ENCODE measurements at places on chromosomes 7 and 10. TPM values are rescaled to one million over a fixed set of nuclear protein-coding genes. Genes with fewer than 3 reads are reported as not detected.

The WDR91 gene
- 6.7 TPM for total RNA-seq

The PKD2L1 gene
- not detected for total RNA-seq

The NRBF2 gene
- 18.4 TPM for total RNA-seq

The LRRC17 gene
- 5.8 TPM for total RNA-seq

The STEAP1B gene
- total RNA-seq, result not detected

The EPO gene
- total RNA-seq, result not detected

The PKD1L1 gene
- total RNA-seq, result 1.3 TPM

The CHAT gene
- not detected for total RNA-seq

DNA sequence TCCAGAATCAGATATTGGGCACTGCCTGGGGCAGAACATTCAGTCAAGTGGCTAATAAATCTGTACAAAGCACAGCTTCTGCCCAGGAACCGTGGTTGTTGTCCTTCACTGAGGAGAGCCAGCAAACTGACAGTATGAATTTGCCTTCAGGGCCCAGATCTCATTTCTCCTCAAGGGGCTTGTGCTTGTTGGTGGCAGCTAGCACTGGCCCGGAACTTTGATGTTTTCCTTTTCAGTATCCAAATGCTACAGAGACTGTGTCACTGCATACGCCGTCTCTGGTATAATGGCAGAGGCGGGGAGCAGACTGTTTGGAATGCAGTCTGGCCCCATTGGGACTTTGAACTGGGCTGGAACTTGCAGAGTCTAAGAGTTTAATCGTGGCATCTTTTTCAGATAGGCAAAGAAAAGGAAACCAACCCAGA is 30.4 kb upstream of the ADD3 start:
- no peak overlapping the region for H3K4me3 ChIP-seq
- no peaks in the 10 kb centered on the region for H3K27me3 ChIP-seq
- no peaks in the 10 kb centered on the region for H3K36me3 ChIP-seq
- H3K27ac ChIP-seq, result peak overlapping the region; percentile 76
- H3K4me1 ChIP-seq, result peaks cover 35% of the 10 kb centered on the region

GRCh38 chr10:86653379-86653778 is 968 bp upstream of the OPN4 start:
- no peak overlapping the region for H3K4me3 ChIP-seq
- peak; percentile 1 for DNase-seq
- H3K27ac ChIP-seq, result no peak overlapping the region
- peaks cover 13% of the 10 kb centered on the region for H3K4me1 ChIP-seq

GRCh38 chr7:6385110-6385781 is 62.5 kb downstream of the DAGLB start:
- H3K36me3 ChIP-seq, result peaks cover 14% of the 10 kb centered on the region
- H3K4me3 ChIP-seq, result no peak overlapping the region
- H3K4me1 ChIP-seq, result peaks cover 80% of the 10 kb centered on the region
- DNase-seq, result no peak

GRCh38 chr7:148914208-148914777 is 30.2 kb upstream of the EZH2 start:
- DNase-seq, result no peak
- no peaks in the 10 kb centered on the region for H3K27me3 ChIP-seq
- no peak overlapping the region for H3K4me3 ChIP-seq
- no peaks in the 10 kb centered on the region for H3K4me1 ChIP-seq
- H3K27ac ChIP-seq, result no peak overlapping the region

DNA sequence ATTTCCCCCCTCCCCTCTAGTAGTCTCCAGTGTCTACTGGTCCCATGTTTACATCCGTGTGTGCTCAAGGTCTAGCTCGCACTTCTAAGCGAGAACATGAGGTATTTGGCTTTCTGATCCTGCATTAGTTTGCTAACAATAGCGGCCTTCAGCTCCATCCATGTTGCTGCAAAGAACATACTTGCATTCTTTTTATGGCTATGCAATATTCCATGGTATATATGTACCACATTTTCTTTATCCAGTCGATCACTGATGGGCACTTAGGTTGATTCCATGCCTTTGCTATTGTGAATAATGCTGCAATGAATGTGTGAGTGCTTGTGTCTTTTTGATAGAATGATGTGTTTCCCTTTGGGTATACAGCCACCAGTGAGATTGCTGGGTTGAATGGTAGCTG is 160.6 kb downstream of the SFMBT2 start:
- no peaks in the 10 kb centered on the region for H3K4me1 ChIP-seq
- H3K27me3 ChIP-seq, result no peaks in the 10 kb centered on the region
- no peak for DNase-seq
- H3K36me3 ChIP-seq, result no peaks in the 10 kb centered on the region

DNA sequence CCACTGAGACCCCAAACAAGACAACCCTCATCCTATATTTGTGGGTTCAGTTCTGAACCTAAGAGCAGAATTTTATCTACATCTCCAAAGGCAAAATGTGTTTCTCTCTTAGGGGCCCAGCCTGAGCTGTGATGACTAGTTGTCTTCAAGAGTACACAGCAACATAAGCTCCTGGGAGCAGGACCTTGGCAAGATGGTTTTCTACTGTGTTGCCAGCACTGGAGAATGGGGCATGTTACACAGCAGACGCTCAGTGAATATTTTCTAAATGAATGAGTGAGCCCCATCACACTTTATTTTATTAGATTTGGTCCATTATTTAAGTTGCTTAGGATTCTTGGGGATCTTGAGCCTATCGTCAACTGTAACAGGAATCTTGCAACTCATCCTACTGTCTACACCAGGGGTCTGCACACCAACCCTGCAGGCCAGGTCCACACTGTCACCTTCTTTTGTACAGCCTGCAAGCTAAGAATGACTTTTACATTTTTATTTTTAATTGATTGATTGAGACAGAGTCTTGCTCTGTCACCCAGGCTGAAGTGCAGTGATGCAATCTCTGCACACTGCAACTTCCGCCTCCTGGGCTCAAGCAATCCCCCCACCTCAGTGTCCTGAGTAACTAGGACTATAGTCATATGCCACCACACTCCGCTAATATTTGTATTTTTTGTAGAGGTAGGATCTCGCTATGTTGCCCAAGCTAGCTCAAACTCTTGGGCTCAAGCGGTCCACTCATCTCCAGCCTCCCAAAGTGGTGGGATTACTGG is 347.1 kb downstream of the FGFR2 start:
- no peaks in the 10 kb centered on the region for H3K36me3 ChIP-seq
- no peak overlapping the region for H3K27ac ChIP-seq
- H3K4me1 ChIP-seq, result peaks cover 1% of the 10 kb centered on the region
- H3K4me3 ChIP-seq, result no peak overlapping the region
- H3K27me3 ChIP-seq, result no peaks in the 10 kb centered on the region

DNA sequence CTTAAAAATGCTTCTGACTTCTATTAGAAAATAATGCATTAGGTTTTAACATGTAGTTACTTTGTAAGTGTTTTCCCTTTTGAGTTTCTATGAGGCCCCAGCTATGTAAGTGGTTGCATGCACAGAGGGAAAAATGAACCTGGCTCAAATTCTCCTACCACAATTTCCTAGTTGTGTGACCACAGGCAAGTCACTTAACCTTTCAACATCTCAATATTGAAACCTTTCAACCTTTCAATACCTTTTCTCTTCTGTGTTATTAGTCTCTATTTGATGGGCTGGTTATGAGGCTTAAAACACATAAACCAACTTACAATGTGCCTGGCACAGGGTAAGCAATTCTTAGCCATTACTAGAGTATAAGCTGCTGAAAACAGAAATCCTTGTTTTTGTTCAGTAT is 203.0 kb downstream of the KCND2 start:
- no peak overlapping the region for H3K4me3 ChIP-seq
- H3K27ac ChIP-seq, result no peak overlapping the region

GRCh38 chr10:124451276-124451675 is 1.4 kb upstream of the NKX1-2 start:
- DNase-seq, result no peak
- no peak overlapping the region for H3K4me3 ChIP-seq
- H3K36me3 ChIP-seq, result no peaks in the 10 kb centered on the region
- peaks cover 99% of the 10 kb centered on the region for H3K27me3 ChIP-seq

GRCh38 chr10:71796749-71797405 is 23.6 kb upstream of the VSIR start:
- no peak for DNase-seq
- no peak overlapping the region for H3K27ac ChIP-seq
- no peaks in the 10 kb centered on the region for H3K36me3 ChIP-seq

DNA sequence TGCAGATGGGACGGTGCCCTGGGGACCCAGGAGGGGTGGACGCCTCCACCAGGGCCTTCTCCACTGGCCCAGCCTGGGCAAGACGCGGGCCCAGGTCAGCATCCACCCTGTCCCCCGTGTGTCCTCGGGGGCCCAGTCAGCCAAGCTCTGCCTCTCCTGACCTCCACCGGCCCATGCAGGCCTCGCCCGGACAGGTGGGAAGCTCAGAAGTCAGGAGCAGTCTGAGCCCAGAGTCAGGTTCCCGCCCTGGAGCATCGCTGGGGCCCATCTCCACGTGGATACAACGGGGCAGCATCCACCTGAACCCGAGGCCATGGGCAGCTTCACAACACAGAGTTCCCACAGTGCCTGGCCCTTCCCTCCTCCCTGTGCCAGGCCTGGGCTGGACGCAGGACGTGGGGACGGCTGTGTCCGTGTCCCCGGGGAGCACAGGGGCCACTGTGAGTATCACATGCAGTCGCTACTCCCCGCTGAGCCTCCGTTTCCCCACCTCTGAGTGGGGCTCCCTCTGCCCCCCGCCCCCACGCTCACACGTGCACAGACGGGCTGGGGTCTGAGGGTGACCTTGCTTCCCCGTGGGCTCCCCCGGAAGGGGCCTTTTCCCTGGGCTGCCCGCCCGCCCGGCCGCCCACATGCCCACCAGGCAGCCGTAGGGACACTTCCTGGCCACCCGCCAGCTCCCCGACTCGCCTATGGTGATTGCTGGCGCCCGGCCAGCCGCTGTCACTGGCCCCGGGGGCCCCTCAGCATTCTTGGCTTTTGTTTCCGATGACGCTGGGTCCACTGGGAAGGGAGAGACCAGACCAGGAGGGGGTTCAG is 64.3 kb downstream of the PDGFA start:
- peaks cover 41% of the 10 kb centered on the region for H3K27me3 ChIP-seq
- no peaks in the 10 kb centered on the region for H3K36me3 ChIP-seq
- H3K27ac ChIP-seq, result no peak overlapping the region
- H3K4me3 ChIP-seq, result no peak overlapping the region
- DNase-seq, result peak; percentile 36
- H3K4me1 ChIP-seq, result peaks cover 5% of the 10 kb centered on the region

DNA sequence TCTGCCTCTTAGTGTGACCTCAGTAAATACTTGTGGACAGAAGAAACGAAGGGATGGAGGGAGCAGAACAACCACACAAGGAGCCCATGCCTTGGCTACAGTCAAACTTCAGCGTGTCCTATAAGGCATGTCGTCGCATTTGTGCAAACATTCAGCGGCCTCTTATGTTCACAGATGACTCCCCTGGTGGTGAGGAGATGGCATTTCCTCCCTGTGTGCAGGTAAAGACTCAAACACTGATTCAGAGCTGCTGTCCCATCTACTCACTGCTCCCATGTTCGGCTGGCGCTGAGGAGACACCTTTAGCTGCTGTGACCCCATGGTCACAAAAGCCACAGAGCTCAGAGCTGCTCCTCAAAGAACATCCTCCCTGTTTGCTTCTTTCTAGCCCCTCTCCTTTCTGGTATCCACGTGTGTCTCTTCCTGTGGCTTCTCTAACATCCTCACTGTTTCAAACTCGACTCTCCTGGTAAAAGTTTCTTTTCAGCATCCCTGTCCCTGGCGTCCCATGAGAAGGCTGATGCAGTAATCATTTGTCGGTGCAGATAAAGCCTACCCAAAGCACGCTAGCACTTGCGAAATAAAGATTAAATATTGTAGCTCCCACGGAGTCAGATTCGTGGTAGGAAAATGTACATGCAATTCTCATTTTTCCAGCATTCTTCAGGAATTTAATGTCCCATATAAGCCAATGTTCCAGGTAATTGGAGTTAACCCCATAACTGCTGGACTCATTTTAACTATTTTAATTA is 124.9 kb upstream of the NEBL start:
- DNase-seq, result no peak
- H3K4me3 ChIP-seq, result no peak overlapping the region
- no peaks in the 10 kb centered on the region for H3K27me3 ChIP-seq

- H3K36me3 ChIP-seq, result no peaks in the 10 kb centered on the region
- H3K27ac ChIP-seq, result peak overlapping the region; percentile 41
- H3K27me3 ChIP-seq, result no peaks in the 10 kb centered on the region
- no peak for DNase-seq
- H3K4me1 ChIP-seq, result no peaks in the 10 kb centered on the region
Observed at GRCh38 chr7:31883761-31884164, 186.4 kb downstream of the PDE1C start.

GRCh38 chr10:110267276-110267675 is 37.4 kb downstream of the SMNDC1 start:
- H3K4me3 ChIP-seq, result no peak overlapping the region
- H3K27me3 ChIP-seq, result no peaks in the 10 kb centered on the region
- H3K27ac ChIP-seq, result no peak overlapping the region
- no peaks in the 10 kb centered on the region for H3K36me3 ChIP-seq
- H3K4me1 ChIP-seq, result peaks cover 21% of the 10 kb centered on the region

DNA sequence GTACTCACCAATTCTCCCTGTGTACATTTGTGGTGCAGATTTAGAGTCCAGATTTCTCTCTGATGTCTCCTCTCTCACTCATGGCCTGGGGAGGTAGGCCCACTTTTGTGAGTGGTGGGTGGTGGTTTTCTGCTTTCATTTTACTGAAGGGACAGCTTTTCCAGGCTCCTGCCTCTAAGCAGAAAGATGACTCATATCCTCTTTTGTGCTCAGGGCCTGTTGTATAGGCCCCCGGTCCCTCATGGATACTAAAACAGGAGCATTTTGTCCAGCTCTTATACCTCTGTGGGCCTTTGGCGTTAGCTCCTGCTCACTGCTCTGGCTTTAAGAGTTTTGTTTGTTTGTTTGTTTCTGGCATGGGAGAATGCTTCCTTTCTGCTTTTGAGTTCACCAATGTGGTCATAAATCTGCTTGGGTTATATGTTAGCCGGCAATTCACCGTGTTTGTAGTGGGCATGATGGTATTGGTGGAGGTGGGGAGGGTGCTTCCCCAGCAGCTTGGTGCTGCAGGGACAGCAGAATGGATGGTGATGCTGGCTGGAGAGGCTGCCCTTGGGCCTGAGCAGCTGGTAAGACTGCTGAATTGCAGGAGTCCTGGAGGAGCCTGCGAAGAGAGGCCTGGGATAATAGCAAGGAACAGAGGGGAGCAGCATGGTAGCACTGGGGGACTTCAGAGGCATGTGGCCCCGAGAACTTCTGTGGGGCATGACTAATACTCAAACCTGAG is 468.7 kb downstream of the RPS24 start:
- no peak overlapping the region for H3K4me3 ChIP-seq
- H3K27ac ChIP-seq, result no peak overlapping the region
- DNase-seq, result no peak
- H3K36me3 ChIP-seq, result no peaks in the 10 kb centered on the region

DNA sequence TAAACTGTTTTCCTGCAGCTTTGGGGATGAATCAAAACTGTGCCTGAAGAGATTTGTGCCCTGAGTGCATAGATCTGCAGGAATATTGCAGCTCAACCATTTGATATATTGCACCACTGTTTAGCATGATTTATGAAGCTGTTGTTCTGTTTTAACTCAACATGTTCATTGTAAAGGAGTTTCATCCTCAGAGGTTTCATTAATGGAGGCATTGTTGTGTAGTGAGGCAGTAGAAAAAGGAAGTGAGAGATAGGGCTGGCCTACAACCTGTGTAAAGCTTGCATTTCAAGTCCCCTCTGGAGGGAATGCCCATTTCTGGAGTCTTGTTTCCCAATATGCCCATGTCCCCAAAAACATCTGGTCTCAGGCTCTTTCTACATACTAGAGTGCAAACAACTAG is 67.5 kb downstream of the DNAJC12 start:
- H3K27ac ChIP-seq, result no peak overlapping the region
- H3K4me3 ChIP-seq, result no peak overlapping the region
- H3K36me3 ChIP-seq, result no peaks in the 10 kb centered on the region

GRCh38 chr7:1542841-1543747 is 12.6 kb downstream of the MAFK start:
- no peaks in the 10 kb centered on the region for H3K27me3 ChIP-seq
- no peak for DNase-seq
- no peak overlapping the region for H3K27ac ChIP-seq
- H3K4me1 ChIP-seq, result peaks cover 18% of the 10 kb centered on the region

Data from transverse colon (tissue), 4 donors.